ENCODE measurements at places on chromosomes 12 and 14.

GRCh38 chr14:36604757-36605505 is 22.5 kb upstream of the NKX2-8 start:
- no peak for DNase-seq

DNA sequence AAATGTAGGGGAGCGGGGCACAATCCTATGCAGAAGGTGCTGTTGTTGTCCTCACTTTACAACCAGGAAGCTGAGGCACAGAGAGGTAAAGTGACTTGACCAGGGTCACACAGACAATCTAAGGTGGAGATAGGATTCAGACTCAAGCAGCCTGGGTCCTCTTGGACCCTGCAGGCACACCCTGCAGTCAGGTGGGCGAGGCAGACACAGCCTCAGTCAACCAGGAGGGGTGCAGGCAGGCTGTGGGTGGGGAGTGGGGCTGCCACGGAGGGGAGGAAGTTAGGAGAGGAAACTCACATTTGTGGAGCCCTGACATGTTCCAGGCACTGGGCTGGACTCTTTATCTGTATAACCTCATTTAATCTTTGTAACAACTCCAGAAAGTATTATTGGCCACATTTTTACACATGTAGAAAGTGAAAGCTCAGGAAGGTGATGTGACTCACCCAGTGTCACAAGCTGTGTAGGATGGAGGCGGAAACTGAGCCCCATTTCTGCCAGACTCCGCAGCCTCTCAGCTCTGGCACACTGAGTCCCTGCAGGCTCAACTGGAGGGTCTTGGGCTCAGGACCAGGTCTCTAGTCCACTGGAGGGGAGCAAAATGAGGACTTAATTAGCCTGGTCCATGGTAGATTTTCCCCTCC is 24.9 kb upstream of the CHGA start:
- no peak for DNase-seq

- no peak for DNase-seq
Observed at GRCh38 chr14:75542588-75543091, 20.4 kb downstream of the BATF start.

DNA sequence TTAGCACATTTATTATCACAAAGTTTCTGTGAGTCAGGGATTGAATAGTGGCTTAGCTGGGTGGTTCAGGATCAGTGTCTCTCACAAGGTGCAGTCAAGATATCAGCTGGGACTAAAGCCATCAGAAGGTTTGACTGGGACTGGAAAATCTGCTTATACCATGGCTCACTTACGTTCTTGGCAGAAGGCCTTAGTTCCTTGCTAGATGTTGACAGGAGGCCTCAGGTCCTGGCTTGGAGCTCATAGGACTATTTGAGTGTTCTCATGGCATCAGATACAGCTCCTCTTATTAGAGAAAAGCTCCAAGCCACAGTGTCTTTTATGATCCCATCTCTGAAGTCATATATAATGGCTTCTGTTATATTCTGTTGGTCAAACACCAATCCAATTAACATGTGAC is 127.3 kb downstream of the SLC6A15 start:
- DNase-seq, result no peak

GRCh38 chr14:25463480-25463879 is 413.5 kb upstream of the STXBP6 start:
- DNase-seq, result no peak

DNA sequence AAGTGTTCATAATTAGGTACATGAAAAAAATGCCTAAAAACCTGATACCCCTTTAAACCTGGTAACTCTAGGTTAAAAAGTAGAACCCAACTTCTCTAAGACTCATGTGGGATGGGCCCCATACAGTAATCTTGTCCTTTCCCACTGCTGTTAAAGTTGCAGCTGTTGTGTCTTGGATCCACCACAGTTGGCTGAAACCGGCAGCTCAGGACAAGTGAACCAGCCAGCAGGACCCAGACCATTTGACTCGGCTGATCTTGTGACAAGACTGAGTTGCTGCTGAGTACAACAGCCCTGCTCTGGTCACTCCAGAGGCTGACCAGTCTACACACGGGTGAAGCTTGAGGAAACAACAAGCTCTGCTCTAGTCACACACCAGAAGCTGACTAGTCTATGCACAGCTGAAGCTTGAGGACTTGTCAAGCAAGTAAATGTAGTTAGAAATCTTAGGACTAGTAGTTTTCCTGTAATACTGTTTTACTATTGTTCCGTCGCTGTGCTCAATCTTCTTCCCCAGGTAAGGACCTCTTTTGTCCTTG is 60.6 kb downstream of the DHRS2 start:
- DNase-seq, result no peak

GRCh38 chr12:110345963-110346362 is 57.5 kb downstream of the ANAPC7 start:
- no peak for DNase-seq

DNA sequence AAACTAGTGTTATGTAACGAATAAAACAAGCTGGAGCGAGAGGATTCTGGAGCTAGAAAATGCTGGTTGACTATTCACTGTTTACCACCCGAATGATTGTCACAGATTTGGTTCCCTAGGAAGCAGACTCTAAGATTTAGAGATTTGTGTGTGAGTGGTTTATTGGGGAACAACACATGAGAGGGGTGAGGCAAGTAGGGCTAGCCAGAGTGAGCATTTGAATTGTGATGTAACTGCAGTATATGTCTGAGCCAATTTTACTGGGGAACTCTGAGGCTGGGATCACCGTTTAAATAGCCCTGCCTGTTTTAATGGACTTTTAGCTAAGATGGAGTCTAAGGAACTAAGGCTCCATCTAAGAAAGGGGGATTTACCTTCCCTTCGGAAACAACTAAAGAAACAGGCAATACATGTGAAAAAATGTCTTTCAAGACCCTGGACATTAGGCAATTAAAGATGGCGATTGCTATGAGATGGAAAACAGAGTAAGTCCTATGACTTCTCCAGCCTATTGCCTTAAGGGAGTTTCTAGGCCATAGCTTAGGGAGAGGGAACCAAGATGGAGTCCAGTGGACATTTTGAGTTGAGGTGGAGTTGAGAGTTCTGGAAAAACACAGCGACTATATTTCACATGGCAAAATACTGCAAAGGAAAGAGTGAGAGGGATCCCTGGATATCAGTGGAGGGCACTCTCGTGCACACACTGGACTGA is 6.3 kb downstream of the MGP start:
- no peak for DNase-seq

GRCh38 chr14:93891756-93892504 is 35.2 kb upstream of the FAM181A start:
- no peak for DNase-seq

GRCh38 chr14:100450736-100451135 is 127.6 kb downstream of the SLC25A47 start:
- no peak for DNase-seq

- DNase-seq, result no peak
Observed at GRCh38 chr14:21077672-21078071, 7.6 kb downstream of the ARHGEF40 start.

DNA sequence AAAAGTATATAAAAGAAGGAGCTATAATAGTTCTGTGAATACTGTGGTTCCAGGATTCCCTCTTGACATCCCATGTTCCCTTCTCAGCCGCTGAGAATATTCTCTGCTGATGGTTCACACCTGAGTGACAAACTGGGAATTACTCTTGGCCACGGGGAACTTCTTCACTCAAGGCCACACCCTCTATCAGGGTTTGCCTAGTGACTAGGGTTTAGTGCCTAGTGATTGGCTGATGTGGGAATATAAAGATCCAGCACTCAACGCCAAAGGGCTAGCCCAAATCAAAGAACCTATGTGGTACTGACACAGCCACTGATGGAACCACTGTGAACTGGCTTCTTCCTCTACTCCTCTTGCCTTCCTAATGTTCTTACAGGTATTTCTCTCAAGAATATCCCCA is 248.4 kb downstream of the ASCL1 start:
- no peak for DNase-seq

GRCh38 chr14:80078501-80078900 is 132.8 kb downstream of the DIO2 start:
- DNase-seq, result no peak

- no peak for DNase-seq
Observed at GRCh38 chr12:76922866-76923265, 44.0 kb upstream of the CSRP2 start.

GRCh38 chr14:62908506-62908905 is 136.8 kb downstream of the KCNH5 start:
- DNase-seq, result no peak

- DNase-seq, result no peak
Observed at GRCh38 chr14:39351708-39352107, 80.5 kb downstream of the FBXO33 start.

DNA sequence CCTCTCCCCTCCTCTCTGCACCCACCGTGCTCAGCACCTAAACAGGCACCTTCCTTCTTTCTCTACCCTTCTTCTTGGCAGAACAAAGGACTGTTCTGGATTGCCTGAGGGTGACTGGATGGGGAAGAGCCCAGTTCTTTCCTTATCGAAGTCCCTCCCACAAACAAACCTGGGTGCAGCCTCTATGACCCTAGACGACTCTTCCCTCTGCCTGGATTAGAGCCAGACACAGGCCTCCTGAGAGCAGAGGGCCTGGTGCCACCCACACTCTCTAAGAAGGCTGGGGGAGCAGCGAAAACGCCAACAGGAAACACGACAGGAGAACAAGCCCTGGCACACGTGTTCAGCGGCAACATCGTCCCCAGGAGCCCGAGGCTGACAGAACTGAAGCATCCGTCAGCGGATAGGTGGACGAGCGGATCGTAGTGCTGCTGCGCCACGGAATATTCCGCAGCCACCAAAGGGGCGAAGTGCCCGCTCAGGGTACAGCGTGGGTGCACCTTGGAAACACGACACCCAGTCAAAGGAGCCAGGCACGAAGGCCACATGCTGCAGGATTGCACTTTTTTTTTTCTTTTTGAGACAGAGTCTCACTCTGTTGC is 38.0 kb downstream of the RIMBP2 start:
- DNase-seq, result no peak

DNA sequence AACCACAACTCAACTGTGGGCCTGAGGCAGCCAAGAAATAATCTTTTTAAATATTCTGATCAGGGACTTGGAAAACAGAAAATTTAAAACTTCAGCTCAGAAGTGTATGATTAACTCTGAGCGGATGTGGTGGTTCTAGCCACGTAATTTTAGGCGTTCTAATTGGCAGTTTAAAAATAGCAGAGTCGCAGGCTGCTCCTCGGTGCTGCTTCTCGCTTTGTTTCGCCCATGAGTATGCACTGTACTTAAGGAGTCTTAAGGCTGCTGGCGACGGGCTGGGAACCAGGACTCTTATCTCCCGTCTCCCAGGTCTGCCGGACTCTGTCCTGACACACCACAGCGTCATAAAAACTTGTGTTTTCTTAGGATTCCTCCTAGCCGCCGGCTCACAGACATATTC is 113.4 kb upstream of the PELI2 start:
- peak; percentile 67 for DNase-seq

DNA sequence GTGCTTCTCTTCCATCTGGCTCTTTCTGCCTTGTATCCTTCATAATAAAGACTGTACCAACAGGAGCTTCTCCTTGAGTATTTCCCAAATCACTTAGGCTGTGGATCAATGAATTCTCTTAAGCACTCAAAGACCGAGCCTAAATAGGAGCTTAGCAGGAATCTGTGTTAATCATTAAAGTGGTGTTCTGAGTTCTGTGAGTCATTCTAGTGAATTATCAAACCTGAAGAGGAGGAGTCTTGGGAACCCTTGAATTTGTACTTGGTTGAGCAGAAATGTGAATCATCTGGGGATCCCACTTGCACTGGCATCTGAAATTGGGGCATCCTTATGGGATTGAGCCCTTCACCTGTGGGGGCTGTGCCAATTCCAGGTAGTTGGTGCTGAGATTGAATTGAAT is 946.2 kb downstream of the BCL11B start:
- no peak for DNase-seq

- no peak for DNase-seq
Observed at GRCh38 chr12:87660987-87661774, 368.0 kb downstream of the C12orf50 start.

GRCh38 chr14:52091928-52092327 is 23.1 kb upstream of the NID2 start:
- no peak for DNase-seq

DNA sequence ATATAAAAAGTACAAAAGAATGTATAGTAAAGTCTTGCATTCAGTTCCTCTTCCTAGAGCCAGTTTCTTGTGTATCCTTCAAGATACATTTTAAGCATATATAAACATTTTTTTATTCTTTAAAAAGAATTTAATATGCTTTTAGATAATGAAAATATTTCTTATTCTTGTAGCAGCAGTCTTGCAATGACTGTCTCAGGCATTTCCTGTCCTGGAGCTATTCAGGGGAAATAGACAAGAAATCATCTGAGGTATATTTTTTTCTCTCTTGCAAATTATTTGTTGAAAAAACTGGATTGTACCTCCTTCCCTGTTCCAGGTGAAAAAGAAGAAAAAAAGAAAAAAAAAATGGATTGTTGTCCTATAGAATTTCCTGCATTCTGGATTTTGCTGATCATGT is 17.0 kb upstream of the ERBB3 start:
- no peak for DNase-seq

DNA sequence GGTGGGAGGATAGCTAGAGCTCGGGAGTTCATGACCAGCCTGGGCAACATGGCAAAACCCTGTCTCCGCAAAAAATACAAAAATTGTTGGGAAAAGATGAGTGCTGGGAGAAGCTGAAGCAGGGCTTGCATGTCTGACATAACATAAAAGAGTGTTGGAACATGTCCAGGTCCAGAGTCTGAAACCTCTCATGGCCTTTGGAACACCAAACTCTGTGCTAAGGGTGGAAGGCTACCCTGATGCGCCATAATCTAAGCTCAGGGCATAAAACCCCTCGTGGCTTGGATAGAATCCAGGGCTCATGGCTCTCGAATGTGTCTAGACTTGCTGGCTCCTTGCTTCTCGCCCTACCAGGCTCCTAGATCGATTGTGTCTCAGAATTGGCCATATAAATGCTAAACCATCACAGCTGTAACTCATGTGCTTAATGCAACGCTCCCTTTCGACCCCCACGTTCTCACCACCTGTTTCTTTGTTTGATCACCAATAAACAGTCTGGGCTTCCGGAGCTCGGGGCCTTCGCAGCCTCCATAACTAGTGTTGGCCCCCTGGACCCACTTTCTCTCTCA is 6.7 kb upstream of the CLEC7A start:
- DNase-seq, result no peak

DNA sequence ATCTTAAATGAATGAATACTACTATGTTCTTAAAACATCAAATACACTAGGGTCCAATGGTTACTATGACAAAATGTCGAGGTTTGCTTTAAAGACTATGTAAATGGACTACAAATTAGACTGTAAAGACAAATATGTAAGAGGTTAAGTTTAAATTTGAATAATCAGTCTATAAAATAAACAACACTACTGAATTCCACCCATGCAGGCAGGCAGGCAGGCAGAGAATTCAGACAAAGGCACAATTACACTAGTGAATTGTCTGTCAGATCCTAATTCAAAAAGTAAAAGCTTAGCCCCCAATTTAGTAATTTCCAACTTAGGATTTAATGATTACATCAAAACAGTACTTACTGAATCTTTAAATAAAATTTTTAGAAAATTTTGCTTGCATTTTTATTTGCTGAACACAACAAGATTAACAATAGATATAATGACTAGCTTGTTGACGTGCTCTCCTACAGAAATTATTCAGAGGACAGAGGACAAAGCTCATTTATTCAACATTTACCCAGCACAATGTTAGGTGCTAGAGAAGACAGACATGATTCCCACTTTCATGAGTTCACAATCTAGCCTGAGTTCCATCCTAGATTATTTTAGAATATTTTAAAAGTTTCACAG is 97.4 kb downstream of the CDK17 start:
- DNase-seq, result no peak

All from right forelimb (tissue), 1 donor.